HCT116 (cell line): ENCODE measurements at places on chromosomes 12 and 14.

- no peak overlapping the region for H3K27ac ChIP-seq
- H3K27me3 ChIP-seq: no peaks in the 10 kb centered on the region
- DNase-seq: no peak
Measured at GRCh38 chr12:49022558-49023178, 4.1 kb upstream of the PRKAG1 start.

GRCh38 chr12:72081777-72082176, 143.1 kb downstream of the TPH2 start:
- no peaks in the 10 kb centered on the region for H3K36me3 ChIP-seq
- no peaks in the 10 kb centered on the region for H3K27me3 ChIP-seq
- no peak overlapping the region for H3K4me3 ChIP-seq
- DNase-seq: no peak
- H3K4me1 ChIP-seq: no peaks in the 10 kb centered on the region
- no peak overlapping the region for H3K27ac ChIP-seq

DNA sequence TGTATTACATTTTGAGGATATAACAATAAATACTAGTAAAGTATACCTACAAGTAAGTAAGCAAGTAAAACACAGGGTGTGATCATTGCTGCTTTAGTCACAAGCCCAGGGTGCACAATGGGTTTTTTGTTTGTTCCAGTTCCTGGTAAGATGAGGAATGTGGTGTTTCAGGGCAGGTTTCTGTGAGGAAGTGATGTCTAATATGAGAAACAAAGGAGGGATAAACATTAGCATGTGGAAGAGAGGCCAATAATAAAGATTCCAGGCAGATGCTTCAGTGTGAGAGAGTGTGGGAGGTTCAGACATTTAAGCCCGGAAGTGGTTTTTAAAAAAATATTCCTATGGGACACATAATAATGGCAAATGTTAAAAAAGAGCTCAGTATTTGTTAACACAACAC, 808.1 kb upstream of the USP15 start:
- H3K27me3 ChIP-seq: no peaks in the 10 kb centered on the region
- no peak overlapping the region for H3K27ac ChIP-seq
- no peaks in the 10 kb centered on the region for H3K36me3 ChIP-seq
- DNase-seq: peak; percentile 67

DNA sequence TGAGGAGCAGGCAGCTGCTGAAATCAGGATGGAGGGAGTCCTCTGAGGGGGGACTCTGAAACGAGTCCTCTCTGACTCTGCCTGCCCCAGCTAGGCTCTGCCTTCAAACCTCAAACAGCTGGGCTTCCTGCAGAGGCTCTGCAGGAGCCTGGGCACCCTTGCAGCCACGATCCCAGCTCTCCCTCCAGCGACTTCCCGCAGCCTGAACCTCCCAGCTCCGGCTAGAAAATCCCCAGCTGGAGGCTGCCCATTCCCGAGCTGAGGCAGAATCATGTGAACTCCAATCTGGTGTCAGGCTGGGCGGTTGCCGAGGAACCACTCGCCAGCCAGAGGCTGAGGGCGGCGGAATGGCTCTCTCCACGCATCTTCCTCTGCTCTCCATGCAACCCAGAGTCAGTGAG, at the start of gene GPR68:
GPR68 (minus strand) TSS at position 204 of the 401 bp plus-strand sequence. CDS start 9,654 bp downstream, outside the sequence.
- H3K36me3 ChIP-seq: no peaks in the 10 kb centered on the region
- no peaks in the 10 kb centered on the region for H3K27me3 ChIP-seq
- H3K4me3 ChIP-seq: no peak within 1 kb of the TSS
- H3K27ac ChIP-seq: no peak within 1 kb of the TSS

GRCh38 chr14:105386581-105387529, 11.5 kb upstream of the TEX22 start:
- DNase-seq: no peak
- H3K4me1 ChIP-seq: no peaks in the 10 kb centered on the region
- no peaks in the 10 kb centered on the region for H3K27me3 ChIP-seq
- no peak overlapping the region for H3K4me3 ChIP-seq
- no peak overlapping the region; the same call in 1 of the 2 replicates for H3K27ac ChIP-seq
